Left colon (tissue), 2 donors: ENCODE measurements at places on chromosomes 13 and 19.

DNA sequence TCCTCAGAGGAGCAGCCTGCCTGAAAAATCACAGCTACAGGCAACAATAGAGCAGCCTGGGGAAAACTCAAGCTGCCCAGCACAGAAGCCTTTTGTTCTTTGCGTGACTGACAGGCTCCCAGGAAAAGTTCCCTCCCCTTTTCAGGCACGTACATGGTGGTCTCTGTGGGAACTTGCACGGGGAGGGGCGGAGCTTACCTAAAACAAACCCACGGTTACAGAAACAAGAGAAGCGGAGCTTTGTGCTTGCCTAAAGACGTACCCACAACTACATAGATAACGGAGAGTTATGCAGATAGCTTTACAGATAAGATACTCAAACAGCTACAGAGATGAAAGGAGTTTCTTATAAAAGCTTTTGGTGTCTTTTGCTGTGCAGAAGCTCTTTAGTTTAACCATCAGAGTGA is 11.4 kb downstream of the ETFB start:
- no peak for DNase-seq

DNA sequence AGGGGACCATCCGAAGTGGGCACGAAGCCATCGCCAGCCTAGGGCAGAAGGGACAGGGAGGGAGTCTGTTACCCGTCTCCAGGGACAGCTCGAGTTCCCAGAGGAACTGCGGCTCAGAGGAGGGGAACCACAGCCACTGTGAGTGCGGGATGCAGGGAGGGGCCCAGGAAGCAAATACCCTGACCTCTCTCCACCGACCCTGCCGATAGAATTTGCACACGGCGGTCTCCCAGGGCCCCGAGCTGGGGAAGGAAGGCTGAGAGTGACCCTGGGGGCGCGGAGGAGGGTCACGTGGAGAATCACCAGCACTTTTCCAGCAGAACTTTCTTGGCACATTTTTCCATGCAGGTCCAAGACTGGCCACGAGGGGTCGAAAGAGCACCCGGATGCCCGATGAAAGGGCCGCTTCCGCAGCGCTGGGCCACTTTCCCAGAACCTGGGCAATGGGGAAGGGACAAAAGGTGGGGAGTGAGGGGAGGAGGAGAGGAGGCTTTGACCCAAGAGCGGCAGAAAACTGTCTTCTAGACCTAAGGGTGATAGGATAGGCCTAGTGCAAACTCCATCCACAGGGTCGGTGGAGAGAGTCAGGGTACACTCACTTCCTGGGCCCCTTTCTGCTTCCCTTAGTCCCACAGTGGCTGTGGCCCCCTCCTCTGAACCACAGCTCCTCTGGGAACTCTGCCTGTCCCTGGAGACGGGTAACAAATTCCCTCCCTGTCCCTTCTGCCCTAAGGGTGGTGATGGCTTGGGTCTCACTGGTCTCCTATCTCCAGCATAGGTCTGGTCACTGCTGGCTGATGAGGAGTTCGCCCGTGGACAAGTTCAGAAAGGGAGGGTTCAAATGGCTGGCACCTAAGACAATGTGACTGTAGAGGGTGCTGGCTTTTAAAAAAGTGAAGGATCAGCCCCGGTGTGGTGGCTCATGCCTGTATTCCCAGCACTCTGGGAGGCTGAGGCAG is 5.3 kb upstream of the GPR4 start:
- DNase-seq, result peak; percentile 61

- peak; percentile 91 for DNase-seq
These were observed 2.8 kb upstream of the LENG1 start for GRCh38 chr19:54162241-54162805.

- no peak for DNase-seq
These were observed 12.2 kb downstream of the SUGP2 start for GRCh38 chr19:19021115-19021514.

GRCh38 chr19:35905178-35905727 is 2.8 kb downstream of the TYROBP start:
- DNase-seq, result no peak

GRCh38 chr19:48683349-48683748 is 10.5 kb upstream of the NTN5 start:
- no peak for DNase-seq

DNA sequence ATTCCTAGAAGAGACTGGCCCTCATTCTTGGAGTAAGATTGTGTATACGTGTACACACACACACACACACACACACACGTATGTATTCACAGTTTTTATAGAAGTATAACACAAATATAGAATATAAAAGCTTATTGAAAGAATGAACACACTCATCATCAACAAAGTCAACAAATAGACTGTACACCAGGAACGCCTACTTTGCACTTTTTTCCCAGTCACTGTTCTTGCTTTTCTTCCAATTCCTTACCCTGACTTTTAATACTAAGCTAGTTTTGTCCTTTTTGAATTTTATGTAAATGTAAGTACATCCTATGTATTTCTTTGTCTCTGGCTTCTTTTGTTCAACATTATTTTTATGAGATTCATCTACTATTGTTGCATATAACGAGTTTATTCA is 264.5 kb downstream of the MAB21L1 start:
- no peak for DNase-seq

DNA sequence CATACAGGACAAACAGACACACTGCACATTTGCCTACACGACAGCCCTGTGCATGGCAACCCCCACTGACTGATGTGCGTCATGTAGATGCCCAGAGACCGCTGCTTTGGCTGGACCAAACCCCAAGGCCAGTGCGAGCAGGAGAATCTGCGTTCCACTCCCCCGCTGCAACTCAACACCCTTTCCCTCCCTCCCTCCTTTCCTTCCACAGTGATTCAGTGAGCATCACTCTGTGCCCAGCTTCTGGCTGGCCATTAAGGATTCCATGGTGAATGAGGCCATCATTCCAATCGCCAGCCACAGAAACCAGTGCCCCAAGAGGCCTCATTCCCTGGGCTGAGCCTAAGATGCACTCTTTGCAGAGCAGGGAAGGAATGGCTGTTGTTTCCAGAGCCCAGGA is 61.6 kb downstream of the GSX1 start:
- DNase-seq, result no peak

DNA sequence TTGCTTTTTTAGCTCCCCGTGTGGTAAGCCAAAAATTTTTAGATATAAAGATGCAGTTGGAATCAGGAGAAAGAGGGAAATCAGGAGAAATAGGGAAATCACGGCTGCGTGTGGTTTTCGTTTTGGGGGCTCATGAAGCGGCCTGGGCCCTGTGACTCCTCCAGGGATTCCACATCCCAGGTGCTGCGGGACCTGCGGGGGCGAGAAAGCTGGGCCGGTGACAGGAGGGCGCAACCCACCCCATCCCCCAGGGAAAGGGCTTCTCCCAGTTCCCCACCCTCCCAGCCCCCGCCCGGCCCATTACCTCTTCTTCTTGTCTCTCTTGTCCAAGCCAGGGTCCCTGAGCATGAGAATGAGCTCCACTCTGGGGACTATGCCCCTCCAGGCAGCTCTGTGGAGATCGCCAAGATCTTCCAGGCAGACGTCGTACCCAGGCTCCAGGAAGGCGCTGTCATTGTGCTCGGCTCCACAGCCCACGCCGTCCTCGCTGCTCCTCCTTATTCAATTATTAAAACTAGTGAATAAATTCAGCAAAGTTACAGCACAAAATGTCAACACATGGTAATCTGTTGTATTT is 111.0 kb downstream of the MRPL57 start:
- DNase-seq, result no peak

GRCh38 chr19:53892981-53893325 is 11.0 kb downstream of the PRKCG start:
- no peak for DNase-seq

DNA sequence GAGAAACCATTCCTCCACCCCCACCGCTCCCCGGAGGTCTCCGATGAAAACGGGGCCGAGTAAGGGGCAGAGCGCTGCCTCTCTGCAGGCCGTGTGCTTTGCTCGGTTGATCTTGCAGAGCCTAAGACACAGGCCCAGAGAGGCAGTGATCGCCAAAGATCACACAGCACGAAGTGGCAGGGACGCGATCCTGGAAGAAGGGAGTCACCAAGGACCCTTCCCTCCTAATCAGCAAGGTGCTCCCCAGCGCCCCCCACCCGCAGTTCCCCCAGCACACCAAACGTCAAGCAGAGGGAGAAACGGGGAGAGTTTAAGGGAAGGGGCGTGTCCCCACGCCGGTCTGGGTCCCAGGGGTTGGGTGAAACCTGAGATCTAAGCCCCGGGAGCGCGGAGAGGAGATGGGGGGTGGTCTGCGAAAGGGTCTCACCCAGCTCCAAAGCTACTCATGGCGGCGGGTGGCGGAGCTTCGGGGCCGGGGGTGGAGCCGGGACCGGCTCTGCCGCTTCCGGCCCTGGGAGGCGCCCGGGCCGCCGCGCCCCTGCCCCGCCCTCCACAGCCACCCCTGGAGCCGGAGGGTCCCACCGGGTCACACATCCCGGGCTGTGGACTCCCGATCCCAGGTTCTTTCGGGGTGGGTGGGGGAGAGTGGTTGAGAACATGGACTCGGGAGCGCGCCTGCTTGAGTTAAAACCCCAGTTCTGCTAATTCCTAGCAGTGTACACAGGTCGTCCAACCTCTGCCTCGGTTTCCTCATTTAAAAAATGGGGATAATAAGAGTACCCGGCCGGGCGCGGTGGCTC is at the start of gene EML2:
Gene EML2, minus strand, starts transcription at position 468 of the 800 bp plus-strand sequence. Its CDS starts 21 bp downstream, at position 447.
- peak; percentile 66 for DNase-seq

GRCh38 chr13:28476919-28477708 is 17.8 kb downstream of the FLT1 start:
- DNase-seq, result no peak

- DNase-seq, result no peak
These were observed 243.2 kb downstream of the COL4A1 start for GRCh38 chr13:110063490-110064421.

DNA sequence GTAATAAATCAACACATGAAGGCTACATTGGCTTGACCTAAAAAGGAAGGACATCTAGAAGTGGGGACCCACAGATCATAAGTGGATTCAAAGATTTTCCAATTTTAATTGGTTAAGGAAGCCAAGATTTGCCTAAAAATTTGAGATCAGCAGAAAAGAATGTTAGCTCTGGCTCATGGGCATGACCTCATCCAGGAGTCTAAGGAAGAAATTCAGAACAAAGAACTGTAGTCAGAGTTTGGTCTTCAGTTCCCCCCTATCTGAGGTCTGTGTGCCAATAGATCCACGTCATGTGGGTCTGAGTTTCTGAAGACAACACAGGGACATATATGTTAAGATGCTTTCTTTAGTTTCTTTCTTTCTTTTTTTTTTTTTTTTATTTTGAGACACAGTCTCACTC is 648.8 kb upstream of the SPRY2 start:
- no peak for DNase-seq

GRCh38 chr19:18848878-18849661 is 17.3 kb downstream of the UPF1 start:
- peak; percentile 57 for DNase-seq

DNA sequence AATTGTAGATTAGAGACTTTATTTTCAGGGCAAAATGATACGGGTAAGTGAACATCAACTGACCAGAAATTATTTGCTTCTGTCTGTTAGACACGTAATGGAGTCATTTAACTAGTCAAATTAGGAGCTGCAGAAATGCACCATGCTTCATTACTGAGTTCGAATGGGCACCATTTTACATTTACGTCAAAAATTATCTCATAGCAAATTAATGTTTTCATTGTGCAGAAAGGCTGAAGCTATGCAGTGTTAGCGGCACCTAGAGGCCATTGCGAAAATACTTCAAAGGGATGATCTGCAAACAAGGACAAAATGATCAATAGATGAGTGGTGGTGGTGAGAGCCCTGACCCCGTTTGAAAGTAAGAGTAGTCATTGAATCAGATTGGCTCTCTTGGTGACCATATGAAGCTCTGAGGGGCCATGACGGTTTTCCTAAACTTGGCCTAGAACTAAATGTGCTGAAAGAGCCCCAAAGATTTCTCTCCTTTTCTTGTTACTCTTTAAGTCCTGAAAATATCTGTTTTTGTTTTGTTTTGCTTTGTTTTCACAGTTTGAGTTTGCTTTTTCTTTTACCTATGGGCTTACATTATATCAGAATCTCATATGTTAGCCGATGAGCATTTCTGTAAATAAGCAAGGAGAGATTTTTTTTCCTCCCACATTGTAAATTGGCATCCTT is 277.9 kb downstream of the ZNF536 start:
- DNase-seq, result no peak

DNA sequence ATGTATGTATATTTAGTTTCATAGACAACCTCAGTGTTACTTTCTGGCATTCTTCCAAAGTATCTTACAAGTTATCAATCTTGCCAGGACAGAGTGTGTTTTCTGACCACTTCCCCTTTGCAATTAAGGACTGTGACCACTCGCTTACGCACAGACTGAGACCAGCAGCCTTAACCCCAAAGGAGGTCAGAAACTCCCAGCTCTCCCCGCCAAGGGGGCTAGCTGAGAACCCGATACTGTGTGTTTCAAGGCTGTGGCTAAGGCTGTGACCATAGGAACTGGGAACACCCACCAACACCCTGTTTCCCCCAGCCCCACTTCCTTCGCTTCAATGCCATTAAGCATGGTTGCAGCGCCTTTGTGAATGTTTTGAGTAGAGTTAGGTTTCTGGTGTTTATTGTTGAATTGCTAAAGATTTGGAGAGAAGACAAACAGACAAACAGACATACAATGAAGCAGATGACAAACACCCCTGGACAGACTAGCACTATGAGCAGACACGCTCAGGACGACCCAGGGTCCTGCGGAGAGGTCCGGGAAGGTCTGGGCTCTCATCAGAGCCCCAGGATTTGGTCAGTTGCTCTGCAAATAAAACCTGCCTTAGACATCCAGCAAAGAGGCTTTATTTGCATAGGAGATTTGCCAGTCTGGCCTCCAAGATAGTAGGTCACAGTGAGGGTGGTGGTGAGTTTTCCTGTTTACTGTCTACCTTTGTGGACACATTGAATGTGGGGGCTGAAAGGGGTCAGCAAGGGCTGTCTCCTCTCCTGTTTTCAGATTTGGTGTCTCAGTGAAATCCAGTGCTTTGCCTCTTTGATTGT is 25.0 kb upstream of the TNFSF11 start:
- peak; percentile 15 for DNase-seq

GRCh38 chr19:6587093-6587820 is 3.7 kb downstream of the CD70 start:
- DNase-seq, result peak; percentile 25

DNA sequence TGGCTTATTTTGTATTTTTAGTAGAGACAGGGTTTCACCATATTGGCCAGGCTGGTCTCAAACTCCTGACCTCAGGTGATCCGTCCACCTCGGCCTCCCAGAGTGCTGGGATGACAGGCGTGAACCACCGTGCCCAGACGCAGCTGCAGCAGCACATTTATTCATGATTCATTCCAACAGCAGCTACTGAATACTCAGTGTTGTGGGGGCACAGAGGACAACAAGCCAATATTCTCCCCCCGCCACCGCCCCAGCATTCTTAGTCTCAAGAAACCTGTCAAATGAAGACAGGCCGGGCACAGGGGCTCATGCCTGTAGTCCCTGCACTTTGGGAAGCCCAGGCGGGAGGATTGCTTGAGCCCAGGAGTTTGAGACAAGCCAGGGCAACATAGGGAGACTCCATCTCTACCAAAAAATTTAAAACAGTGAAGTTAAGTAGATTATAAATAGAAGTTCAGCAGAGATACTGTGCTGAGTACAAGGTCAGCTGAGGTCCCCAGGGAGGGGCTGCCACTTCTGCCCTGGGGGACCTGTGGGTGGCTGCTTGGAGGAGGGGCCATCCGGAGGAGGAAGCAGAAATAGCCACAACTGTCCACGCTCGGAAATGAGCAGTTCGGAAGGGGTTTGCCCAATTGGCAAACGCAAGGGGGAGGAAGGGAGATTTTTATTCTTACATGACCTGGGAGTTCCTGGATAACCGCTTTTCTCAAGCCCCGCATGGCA is 4.3 kb downstream of the DOT1L start:
- DNase-seq, result peak; percentile 72
